Pancreas (tissue), 10 donors: ENCODE measurements at places on chromosomes 11 and 22.

GRCh38 chr22:28773461-28773867, 969 bp downstream of the CCDC117 start:
- no peak for DNase-seq

DNA sequence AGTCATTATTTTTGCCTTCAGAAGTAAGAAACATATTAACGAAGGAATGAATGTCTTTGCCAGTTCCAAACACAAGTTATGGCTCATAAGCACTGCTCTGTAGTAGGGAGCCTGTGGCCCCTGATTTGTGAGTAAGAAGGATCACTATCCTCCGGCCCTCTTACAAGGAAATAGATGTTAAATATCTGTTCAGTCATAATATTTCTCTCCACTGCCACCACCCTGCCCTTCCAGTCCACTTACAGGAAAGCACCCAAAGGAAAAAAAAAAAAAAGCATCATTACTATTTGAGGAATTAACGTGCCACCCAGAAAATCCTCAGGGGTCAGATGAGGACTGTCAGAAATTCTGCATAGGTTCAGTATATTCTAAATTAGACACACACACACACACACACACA, 123.4 kb downstream of the ETS1 start:
- DNase-seq, result no peak

GRCh38 chr11:132414451-132414850, 1044.0 kb downstream of the NTM start:
- no peak for DNase-seq

DNA sequence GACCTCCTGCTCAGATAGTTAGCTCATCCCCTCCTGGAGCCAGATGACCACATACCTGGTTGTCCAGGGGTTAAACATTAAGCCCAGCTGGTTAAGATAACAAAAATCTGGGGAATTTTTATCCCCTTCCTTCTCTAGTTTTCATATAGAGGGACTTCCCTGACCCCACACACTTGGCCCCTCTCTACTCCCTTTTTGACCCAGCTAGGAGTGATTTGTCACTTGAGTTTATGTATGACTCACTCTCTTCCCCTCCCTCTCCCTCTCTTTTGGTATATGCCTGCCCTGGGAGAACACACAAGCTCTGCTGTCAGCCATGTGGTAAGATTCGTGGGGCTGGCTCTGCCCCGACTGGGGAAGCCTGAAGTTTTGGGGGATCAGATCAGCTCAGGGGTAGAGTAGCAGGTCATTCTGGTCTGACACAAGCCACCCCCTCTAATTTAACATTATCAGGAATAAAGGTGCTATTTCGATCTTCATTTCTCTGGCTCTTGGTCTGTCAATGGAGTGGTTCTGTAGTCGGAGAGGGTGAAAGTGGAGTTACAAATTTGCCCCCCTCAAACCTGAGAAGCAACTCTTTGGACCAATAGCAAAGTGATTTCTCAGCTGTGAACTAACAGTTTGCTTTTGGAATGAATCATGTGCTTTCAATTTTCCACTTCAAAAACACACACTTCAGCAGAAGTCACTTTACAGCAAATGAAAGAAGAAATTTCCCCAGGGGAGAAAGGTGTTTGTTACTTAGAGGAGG, 415.3 kb upstream of the CADM1 start:
- no peak for DNase-seq

DNA sequence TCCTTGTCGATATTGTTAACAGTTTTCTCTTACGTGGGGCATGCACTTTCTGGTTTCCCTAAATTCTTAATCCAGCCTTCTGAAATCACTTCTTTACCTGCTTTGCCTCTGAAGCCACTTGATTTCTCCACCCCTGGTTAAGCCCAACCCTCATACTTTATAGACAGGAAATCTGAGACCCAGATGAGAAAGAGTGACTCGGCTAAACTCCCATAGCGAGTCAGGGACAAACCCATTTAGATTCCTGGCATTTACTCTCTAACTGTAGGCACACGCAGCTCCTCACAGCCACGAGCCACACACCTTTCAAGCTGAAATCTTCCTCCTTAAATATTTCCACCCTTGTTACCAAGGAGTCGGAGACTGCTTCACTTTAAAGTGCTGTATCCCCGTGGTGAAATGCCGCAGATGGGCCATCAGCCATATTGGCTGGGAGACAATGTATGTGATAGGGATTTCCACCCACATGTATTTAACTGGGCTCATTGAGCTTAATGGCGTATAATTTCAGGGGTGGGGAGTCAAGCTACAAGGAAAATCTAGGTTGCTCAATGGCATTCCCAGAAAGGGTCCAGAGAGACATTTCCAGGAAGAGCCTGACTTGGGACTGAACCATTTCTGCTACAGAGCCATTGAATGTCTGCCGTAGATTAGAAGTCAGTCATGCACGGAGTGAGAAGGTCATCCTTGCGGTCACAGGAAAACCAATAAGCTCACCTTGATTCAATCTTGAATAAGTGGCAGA, 49.9 kb upstream of the GRK3 start:
- no peak for DNase-seq

- no peak for DNase-seq
These were observed 27.5 kb upstream of the OR10G7 start for GRCh38 chr11:124068601-124069110.

DNA sequence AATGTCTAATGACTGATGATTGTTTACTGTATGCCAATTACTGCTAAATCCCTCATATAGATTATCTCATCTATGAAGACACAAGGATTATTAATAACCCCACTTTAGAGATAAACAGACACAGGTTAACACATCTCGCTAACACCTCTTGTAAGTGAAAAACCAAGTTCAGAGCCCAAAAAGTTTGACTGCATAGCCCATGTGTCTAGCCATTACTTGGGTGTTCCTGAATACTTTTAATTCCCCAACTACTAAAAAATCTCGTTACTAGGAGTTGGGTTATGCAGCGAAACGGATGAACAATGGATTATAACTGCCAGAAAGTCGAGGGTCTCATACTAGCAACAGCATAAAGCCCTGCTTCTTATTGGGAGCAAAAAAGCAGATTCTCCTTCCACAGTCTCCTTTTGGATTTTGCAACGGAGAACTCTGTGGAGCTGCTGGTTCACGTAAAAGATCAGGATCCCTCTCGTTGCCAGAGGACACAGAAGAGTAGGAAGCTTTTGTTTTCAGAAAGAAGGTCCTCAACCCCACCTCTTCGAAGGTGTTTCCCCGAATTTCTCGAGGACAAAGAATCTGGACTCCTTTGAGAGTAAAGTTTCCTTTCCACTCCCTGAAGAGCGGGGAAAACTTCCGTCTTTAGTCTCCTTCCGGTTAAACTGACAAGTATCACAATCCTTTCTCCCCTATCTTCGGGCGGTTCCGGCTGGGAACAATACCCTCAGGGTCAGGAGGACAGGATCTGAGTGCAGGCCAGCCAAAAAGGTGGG, 979 bp downstream of the ZBED5 start:
- DNase-seq, result no peak
